ENCODE measurements at places on chromosomes 6 and 20.

GRCh38 chr20:35849706-35850105, 77.9 kb downstream of the PHF20 start:
- DNase-seq, result no peak

DNA sequence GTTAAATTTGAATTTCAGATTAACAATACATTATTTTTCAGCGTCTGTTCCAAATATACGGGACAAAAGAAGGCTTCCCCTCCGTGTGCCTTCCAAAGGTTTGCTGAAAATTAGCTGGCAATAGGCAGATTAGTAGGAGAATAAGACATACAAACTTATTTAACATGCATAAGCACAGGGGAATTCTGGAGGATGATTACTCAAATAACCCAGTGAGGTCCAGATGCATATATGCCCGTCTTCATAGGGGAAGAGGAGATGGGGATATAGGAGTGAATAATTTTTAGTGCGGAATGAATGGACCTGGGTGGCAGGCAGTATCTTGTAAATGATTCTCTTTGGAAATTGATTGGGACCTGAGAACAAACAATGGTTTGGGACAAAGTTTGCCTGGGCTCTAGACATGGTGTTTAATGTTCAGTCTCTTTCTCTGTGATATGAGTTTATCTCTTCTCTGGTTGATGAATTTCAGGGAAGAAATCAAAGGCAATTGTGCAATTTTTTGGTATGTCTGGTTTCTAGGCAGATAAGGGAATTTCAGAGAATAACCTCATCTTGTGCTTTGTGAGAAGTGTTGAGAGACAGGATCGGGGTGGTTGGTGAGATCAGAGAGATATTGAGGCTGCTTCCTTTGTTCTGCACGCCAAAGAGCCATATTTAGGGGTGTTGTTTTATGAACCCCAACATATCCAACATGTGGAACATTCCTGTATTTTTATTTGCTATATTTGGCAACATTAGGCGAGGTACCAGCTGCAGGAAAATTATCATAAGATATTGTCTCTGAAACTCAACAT, 63.7 kb downstream of the MKKS start:
- DNase-seq, result no peak

DNA sequence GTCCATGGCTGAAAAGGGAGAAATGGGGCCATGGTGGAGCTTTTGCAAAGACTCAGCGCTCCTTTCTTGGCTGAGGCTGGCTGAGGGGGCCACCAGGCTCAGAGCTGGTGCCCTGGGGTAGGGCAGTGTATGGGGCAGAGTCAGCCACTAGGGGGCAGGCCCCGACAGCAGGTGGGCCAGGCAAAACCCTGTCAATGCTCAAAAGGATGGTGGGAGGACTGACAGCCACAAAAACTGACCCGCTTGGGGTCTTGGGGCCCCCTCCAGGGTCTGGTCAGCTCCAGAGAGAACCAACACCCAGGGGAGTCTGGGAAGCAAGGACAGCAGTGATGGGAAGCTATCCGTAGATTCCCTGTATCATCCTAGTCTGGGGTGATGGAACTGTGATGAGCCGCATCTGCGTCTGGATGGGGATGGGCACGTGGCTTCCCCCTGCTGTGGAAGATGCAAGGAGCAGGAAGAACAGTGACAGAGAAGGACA, 306.9 kb downstream of the DHX35 start:
- DNase-seq, result no peak

GRCh38 chr20:48556956-48557355, 270.8 kb downstream of the PREX1 start:
- no peak for DNase-seq

All from amniotic stem cell (primary cell).